HAP-1 (cell line): ENCODE measurements at places on chromosomes 1 and 21.
A peak's percentile ranks its signal among the peaks of the same experiment; 100 is the strongest.

GRCh38 chr1:44803312-44804095, 3.3 kb downstream of the PLK3 start:
- DNase-seq = no peak

GRCh38 chr1:78385744-78386462, 104.9 kb upstream of the PTGFR start:
- DNase-seq = no peak

DNA sequence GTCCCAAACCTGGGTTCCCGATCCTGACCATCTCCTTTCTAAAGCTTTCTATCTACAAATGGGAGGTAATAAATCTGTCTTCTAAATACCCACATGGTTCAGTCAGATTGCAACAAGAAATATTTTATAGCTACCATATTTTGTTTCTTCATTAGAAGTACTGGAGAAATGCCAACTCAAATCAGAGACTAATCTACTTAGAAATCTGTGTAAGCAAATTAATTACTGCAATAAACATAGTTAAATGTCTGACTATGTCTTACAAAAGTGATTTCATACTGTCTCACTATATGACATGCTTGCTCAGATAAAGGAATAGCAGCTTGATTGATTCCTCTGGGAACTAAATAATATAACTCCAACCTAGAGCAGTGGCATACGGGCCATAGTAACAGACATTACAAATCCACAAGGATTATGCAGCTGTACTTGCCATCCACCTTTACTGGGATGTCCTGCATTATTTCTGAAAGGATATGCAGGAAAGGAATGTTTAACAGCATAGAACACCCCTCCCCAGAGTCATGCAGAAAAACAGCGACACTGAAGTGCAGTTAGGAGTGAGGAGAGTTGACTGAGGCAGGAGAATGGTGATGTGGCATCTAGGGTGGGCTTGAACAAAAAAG, 80.3 kb downstream of the PCNX2 start:
- peak; percentile 11 for DNase-seq

DNA sequence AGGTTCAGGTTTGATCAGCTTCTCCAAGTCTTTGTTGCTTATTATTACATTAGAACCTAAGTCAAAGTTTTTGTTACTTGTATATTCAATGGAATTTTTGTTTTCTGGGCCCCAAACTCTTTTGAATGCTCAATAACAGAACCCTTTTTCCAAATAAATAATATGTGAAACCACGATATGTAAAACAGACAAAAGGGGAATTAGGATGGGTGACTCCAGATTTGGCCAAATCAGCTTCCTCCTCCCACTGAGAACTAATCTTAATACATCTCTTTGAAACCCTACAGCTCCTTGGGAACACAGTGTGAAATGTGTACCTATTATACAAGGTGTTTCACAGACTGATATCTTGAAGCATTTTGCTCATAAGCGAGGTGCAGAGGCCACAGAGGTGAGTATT, 67.0 kb upstream of the TNFSF18 start:
- DNase-seq = no peak

- no peak for DNase-seq
These were observed 7.7 kb upstream of the CLIC4 start for GRCh38 chr1:24737368-24738117.

DNA sequence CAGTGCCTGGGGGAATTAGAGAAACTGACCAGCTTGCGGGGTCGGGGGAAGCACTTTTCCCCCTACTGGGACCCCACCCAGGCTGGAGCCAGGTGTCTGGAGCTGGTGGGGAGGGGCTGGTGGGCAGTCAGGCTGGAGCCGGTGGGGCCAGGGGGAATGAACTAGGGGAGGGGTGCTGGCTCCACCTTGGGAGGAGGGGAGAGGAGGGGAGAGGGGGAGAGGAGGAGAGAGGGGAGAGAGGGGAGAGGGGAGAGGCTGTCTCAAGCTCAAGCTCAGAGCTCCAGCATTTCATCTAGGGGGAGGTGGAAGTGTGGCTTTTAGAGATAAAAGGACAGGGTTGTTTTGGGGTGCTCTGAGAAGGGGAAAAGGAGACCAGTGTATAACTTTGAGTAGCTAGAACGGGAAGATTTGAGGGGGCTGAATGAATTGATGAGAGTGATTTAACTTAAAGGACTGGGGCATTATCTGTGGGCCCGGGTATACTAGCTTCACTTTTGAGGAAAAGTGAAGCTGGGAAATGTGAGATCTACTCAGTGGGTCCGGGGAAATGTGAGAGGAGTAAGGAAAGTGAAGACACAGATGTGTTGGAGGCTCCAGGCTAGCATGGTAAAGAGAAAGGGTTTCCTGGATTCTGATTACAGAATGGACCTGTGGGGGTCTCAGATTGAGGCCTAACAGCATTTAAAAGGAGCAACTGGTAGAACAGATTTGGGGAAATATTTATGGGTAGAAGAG, 2.8 kb downstream of the EFNA1 start:
- no peak for DNase-seq
